Right ventricle myocardium inferior (tissue), 1 donor: ENCODE measurements at places on chromosomes 3 and 15. TPM values are rescaled to one million over a fixed set of nuclear protein-coding genes. Genes with fewer than 3 reads are reported as not detected.

GRCh38 chr3:37777835-37778234, 83.8 kb upstream of the CTDSPL start:
- DNase-seq: no peak

DNA sequence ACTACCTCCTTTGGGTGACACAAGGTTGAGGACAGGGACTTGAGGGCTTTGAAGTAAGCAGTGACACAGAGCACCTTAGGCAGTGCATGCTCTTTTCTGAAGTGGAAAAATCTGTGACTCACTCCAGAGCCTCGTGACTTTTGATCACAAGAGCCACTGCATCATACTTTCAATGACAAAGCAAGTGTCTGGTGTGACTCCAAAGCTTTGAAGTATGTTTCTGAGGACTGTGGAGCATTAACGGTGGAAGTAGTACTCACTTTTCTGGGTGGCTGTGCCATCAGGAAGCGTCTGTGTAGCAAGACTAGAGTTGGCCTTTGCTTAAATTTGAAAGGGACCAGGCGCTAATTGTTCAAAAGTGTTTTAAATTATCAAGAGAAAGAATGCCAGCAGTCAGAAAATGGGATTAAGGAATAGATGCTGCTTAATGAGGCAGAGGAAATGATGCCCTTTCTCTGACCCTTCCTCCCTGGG, 210.7 kb upstream of the TRIM42 start:
- DNase-seq: no peak

Gene TMEM266
- not detected for total RNA-seq

- no peak for DNase-seq
These were observed 19.0 kb downstream of the ADAMTS9 start for GRCh38 chr3:64668582-64669510.

- no peak for DNase-seq
These were observed 56.9 kb upstream of the CSPG5 start for GRCh38 chr3:47635536-47635935.

Gene CFAP100
- total RNA-seq: not detected

- DNase-seq: no peak
These were observed 5.2 kb upstream of the TBC1D2B start for GRCh38 chr15:78082743-78083110.

Gene SHC4
- 1.5 TPM for total RNA-seq

Gene CTDSPL
- total RNA-seq: 47.3 TPM

Gene CD80
- not detected for total RNA-seq

Gene C3orf20
- not detected for total RNA-seq

- DNase-seq: no peak
These were observed 155.8 kb downstream of the TBC1D2B start for GRCh38 chr15:77921664-77922063.

GRCh38 chr3:195893044-195893395, 15.3 kb downstream of the TNK2 start:
- peak; percentile 84 for DNase-seq

DNA sequence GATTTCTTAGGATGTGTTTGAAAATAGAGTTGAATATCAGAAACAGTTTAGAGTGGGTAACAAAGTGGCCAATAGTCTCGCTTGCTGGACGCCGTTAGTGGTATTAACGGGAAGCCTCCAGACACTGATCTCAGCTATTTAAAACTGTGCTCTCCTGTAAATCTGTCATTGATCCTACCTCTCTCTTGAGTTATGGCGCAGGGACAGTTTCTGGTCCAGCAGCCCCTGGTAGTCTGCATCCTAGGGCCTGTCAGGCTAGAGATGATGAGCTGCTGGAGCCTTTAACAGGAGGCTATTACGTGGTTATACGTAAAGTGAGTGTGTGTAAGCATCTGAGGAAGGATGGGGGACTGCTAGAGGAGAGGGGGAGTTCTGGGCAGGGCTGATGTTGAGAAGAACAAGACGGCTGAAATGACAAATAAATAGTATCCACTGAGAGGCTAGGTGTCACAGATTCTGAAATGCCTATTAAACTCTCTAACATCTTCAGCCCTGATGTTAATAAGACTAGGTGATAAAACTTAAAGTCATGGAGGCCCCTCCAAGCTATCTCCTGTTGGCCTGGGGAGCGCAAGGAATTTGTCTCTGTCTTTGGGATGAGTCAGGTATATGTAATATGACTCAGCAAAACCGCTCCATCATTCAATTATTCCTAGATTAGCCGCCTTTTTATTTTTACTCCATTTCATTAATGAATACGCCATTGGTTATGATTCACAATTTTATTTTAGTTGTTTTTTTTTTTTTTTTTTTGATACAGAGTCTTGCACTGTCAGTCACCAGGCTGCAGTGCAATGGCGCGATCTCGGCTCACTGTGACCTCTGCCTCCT, 155.7 kb downstream of the GREM1 start:
- no peak for DNase-seq

Gene CELSR3
- 0.38 TPM for total RNA-seq

DNA sequence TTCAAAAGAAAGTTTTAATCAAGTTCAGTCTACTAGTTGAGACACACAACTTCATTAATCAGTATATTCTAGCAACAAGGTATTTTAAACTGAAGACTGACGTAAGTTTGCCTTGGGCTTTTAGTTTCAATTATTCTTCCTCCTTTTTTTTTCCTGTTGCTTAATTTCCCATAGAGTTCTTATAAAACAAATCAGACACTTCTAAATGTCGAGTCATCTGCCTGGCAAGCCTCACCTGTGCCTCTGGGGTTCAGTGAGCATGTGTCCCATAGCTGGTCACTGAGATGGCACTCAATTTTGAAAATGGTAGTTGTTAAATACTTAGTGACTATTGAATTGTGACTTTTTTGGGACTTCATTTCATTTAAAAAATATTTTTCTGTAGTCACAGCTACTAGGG, 27.4 kb downstream of the NKIRAS1 start:
- DNase-seq: no peak

DNA sequence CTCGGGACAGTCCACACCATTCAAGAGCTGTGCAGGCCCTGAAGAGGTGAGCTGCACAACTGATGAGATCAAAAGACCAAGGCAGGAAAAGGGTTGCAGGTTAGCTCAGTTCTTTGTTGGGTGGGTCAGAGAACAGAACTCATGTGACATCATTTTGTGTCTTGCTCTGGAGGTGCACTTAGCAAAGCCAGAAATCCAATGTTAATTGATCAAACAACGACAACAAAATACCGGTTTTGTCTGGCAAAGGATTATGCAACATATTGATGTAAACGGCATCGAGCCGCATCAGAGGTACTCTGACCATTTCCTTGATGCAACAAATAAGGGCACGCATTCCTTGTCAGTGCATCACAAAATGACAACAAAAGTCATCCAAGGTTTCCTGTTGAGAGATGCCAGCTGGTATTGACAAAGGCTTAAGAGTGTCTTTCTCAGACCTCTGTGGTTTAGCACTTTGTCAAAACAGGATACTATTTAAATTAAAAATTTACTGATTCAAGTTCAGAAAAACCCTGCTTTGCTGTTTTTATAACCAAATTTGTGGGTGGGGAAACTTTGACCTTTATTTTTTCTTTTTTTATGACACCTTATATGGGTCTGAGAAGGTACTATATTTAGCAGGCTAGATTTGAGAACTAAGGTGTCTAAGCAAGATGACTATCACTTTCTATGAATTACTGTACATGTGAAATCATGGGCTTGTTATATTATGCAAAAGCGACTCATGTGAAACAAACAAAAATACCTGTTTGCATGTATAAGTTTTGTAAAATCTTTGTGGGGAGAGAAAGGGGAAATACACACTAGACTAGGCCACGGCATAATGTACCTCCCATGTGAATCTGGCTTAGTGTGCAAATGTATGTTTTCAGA, 496.1 kb downstream of the FOXP1 start:
- no peak for DNase-seq
